ENCODE measurements at places on chromosomes 7 and 10. TPM values are rescaled to one million over a fixed set of nuclear protein-coding genes. Genes with fewer than 3 reads are reported as not detected.

The PLXNA4 gene
- 3.5 TPM for total RNA-seq

The PON1 gene
- total RNA-seq = not detected

The SOSTDC1 gene
- total RNA-seq = 13.4 TPM

The MRPS33 gene
- 43.6 TPM for total RNA-seq

The GOT1 gene
- 73.2 TPM for total RNA-seq

GRCh38 chr7:40698214-40698920 lies 563.6 kb downstream of the SUGCT start:
- no peak for DNase-seq

GRCh38 chr10:73218431-73219191 lies 28.4 kb downstream of the DNAJC9 start:
- DNase-seq = peak; percentile 2

GRCh38 chr7:155524018-155524556 lies 22.3 kb downstream of the CNPY1 start:
- DNase-seq = peak; percentile 27

DNA sequence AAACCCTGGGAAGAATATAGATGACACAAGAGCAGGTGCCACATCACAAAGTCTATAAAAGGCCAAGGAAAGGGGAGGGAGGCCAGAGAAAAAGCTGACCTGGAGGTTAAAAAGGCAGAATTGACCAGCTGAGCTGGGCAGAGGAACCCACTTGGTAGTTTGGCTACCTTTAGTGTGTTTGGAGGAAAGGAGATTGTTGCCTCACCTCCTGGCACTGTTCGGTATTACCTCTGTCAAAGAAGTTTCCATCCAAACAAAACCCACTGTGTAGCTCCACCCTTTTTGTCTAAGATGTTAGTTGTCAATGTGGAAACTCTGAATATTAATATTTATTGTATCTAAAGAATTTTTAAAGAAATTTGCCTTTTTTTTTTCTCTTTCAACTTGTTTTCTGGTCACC lies 23.4 kb downstream of the ENTPD7 start:
- no peak for DNase-seq

- no peak for DNase-seq
Measured at GRCh38 chr10:22367471-22367870, 22.2 kb downstream of the SPAG6 start.

DNA sequence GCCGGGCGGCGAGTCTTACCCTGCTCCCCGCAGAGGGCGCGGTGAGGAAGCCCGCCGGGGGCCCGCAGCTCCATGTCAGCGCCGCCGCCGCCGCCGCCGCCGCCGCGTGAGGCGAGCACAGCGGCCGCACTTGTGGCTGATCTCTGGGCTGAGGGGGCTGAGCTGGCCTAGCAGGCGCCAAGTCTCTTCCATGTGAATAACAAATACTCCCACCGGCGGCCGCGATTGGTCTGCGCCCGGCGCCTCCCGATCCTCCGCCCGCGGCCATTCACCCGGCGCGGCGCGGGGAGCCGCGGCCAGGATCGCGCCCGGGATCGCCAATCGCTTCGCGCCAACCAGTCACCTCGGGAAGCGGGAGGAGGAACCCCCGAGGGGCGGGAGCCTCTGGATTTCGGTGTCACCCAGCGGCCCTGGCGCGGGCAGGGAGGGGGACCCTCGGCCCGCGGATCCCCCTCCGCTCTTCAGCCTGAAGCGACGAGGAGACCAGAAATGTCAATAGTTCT lies at the start of gene GRM8:
TSS of gene GRM8 (minus strand) at position 164 of the 503 bp plus-strand sequence.
- DNase-seq = peak; percentile 75

DNA sequence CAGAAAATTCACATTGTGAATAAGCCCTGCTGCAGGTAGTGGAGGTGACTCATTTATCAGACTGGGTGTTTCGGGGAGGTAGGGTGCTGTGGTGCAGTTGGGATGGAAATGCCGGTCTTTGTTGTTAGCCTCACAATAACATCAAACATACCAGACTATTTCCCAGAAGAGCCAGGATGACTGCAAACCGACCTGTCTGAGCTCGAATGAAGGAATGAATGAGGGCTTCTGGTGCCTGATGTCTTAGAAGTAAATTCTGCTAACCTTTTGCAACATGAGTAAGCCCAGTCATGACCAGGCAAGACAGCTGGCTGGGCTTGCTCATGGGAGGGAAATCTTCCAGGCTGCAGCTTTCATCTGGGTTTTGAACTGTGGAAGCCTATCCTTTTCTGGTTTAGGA lies 2.4 kb upstream of the VDAC2 start:
- DNase-seq = peak; percentile 48

GRCh38 chr7:108103558-108104298 lies 26.4 kb downstream of the LAMB4 start:
- no peak for DNase-seq

DNA sequence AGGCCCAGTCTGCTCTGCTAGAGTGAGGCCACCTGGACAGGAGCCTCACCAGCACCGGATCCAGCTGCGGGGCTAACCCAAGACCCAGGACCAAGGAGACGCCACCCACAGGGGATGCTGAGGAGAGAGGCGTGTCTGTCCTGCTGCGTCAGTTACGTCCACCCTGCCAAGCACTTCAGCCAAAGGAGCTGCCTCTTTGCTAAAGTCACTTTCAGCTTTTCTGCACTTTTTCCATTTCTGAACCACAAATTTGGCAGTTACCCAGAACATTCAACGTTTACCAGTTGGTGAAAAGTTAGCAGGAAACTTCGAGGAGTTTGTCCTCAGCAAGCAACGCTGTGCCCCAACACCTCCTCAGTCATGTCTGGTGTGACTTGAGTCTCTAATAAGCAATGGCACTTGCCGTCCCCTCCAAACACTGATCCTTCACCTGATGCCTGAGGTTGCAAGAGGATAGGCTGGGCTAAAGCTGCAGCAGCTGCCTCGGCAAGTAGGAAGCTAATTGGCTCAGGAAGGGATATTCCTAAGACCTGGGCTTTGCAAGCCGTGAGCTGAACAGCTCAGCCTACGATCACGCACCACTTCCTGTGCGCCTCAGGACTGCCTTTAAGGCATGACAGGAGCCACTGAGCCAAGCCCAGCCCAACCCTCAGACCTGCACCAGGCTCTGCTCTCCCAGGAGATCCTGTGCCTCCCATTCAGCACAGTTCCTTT lies 40.1 kb downstream of the KCNH2 start:
- DNase-seq = no peak

DNA sequence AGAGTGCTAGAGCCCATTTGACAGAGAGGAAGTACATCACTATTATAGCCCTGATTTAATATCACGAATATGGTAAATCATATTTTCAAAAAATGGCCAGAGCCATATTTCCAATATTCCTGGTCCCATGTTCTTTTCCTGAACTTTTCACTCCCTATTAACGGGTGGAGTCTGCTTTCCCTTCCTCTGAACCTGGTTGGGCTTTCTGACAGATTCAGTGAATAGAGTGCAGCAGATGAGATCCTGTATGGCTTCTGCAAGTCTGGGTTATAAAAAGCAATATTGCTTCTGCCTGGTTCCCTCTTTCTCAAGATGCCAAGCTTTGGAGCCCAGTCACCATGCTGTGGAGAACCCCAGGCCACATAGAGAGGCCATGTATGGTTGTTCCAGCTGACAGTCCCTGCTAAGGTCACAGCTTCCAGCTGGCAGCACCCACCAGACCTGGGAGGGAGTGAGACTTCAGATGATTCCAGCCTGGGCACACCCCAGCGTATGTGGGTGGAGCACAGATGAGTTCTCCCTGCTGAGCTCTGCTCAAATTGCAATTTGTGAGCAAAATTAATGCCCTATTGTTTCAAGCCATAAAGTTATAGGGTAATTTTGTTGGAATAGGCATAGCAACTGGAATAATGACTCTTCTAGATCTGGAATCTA lies 17.9 kb upstream of the CHCHD3 start:
- DNase-seq = no peak
